ENCODE measurements at places on chromosomes 11 and 22.

DNA sequence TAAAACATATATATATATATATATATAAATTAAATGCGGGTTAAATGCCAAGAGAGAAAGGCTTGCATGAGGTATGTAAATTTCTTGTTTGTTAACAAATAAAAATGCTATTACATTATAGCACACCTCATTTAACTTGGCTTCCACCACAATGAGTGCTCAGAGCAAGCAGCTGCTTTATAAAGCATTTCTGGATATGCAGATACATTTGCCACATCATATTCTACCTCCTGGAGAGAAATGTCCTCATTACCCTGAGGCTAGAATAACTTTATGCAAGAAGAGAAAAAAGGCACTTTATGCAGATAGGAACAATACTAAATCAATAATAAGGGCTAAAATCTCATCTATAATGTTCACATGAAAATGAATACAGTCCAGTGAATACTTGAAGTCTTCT lies 181.7 kb upstream of the CCDC90B start:
- no peaks in the 10 kb centered on the region for H3K4me1 ChIP-seq
- H3K27ac ChIP-seq: no peak overlapping the region
- no peak for DNase-seq
- no peak overlapping the region for H3K4me3 ChIP-seq
- H3K36me3 ChIP-seq: no peaks in the 10 kb centered on the region

- no peaks in the 10 kb centered on the region for H3K4me1 ChIP-seq
- no peak overlapping the region for H3K4me3 ChIP-seq
- H3K27ac ChIP-seq: no peak overlapping the region
- DNase-seq: no peak
- no peaks in the 10 kb centered on the region for H3K36me3 ChIP-seq
- H3K27me3 ChIP-seq: no peaks in the 10 kb centered on the region
Measured at GRCh38 chr11:88623531-88623930, 286.0 kb upstream of the CTSC start.

DNA sequence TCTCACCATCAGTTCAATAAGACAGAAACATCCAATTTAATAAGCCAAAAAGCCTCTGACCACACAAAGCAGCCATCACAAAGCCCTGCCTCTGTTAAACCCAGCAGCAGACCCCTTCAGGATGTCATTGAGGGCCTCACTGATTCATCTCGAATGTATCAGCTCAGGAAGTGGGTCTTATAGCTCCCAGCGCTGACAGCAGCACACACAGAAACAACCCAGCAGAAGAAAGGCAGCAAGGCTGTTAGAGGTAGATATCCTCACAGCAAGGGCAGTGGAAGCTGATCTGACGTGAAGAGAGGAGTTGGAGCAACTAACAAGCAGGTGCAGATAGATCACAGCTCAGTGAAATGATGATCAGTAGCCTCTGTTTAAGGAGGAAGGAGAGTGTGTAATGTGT lies 86.2 kb upstream of the NCAM1 start:
- H3K27me3 ChIP-seq: no peaks in the 10 kb centered on the region
- no peak overlapping the region for H3K27ac ChIP-seq
- H3K4me1 ChIP-seq: no peaks in the 10 kb centered on the region
- DNase-seq: no peak

DNA sequence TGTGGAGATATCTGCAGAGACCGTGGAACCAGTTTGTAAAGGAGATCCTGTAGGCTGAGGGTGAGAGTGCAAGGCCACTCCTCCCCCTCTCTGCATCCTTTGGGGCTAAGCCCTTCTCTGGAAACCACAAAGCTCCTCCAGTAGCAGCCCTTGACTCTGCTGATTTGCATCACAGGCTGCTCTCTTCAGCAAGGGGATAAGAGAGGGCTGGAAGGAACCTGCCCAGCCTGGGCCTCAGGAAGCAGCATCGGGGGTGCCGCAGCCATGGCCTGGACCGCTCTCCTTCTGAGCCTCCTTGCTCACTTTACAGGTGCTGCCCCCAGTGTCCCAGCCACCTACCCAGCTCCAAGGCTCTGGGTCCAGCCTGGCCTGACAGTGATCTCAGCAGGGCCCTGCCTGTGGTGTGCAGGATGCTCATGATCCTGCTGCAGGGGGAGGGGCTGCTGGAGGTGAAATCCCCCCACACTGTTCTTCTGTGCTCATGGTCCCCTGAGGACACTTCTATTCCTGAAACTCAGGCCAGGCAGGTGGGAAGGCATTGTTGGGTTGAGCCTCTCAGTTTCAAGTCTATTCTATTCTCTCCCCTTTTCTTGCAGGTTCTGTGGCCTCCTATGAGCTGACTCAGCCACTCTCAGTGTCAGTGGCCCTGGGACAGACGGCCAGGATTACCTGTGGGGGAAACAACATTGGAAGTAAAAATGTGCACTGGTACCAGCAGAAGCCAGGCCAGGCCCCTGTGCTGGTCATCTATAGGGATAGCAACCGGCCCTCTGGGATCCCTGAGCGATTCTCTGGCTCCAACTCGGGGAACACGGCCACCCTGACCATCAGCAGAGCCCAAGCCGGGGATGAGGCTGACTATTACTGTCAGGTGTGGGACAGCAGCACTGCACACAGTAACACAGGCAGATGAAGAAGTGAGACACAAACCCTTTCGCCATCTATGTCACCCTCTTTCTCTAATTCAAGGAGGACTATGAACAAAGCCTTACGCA lies 68.5 kb upstream of the IGLL5 start:
- no peak overlapping the region for H3K27ac ChIP-seq
- H3K36me3 ChIP-seq: no peaks in the 10 kb centered on the region
- H3K4me3 ChIP-seq: no peak overlapping the region
- no peaks in the 10 kb centered on the region for H3K27me3 ChIP-seq

GRCh38 chr11:36116161-36116560 lies 172.3 kb downstream of the LDLRAD3 start:
- H3K27ac ChIP-seq: no peak overlapping the region
- DNase-seq: no peak
- H3K4me3 ChIP-seq: no peak overlapping the region
- no peaks in the 10 kb centered on the region for H3K4me1 ChIP-seq
- no peaks in the 10 kb centered on the region for H3K27me3 ChIP-seq
- H3K36me3 ChIP-seq: no peaks in the 10 kb centered on the region

DNA sequence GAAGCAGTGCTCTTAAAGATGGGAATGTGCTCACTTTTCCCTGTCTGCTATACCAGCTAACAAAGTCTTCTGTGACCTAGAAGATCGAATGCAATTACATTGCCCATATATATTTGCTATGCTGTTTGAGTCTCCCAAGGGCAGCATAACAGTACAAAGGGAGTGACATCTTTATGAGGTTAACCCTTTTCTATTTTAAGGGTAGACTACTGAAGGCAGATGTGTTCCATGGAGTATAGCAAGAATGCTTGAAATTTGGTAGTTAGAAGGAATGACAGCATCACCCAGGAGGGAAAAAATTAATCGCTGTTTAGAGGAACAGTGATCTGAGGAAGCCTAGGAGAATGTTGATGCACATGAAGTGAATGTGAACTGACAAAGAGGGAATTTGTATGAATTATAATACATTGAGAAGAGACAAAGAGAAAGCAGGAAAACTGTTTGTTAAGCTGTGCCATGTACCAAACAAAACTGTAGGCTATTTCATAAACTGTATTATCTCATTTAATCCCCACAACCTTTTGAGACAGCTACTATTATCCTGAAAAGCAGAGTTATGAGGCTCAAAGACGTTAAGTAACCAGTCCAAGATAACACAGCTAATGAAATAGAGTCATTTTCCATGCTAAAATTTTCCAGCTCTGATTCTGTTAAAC lies 13.0 kb downstream of the MAML2 start:
- peak overlapping the region; percentile 6 for H3K27ac ChIP-seq
- H3K4me3 ChIP-seq: no peak overlapping the region
- no peak for DNase-seq
- peaks cover 44% of the 10 kb centered on the region for H3K4me1 ChIP-seq
- no peaks in the 10 kb centered on the region for H3K36me3 ChIP-seq
- H3K27me3 ChIP-seq: no peaks in the 10 kb centered on the region

GRCh38 chr11:118325283-118325682 lies 17.2 kb downstream of the CD3D start:
- no peak overlapping the region for H3K27ac ChIP-seq
- no peak for DNase-seq
- H3K4me3 ChIP-seq: no peak overlapping the region
- H3K4me1 ChIP-seq: no peaks in the 10 kb centered on the region

DNA sequence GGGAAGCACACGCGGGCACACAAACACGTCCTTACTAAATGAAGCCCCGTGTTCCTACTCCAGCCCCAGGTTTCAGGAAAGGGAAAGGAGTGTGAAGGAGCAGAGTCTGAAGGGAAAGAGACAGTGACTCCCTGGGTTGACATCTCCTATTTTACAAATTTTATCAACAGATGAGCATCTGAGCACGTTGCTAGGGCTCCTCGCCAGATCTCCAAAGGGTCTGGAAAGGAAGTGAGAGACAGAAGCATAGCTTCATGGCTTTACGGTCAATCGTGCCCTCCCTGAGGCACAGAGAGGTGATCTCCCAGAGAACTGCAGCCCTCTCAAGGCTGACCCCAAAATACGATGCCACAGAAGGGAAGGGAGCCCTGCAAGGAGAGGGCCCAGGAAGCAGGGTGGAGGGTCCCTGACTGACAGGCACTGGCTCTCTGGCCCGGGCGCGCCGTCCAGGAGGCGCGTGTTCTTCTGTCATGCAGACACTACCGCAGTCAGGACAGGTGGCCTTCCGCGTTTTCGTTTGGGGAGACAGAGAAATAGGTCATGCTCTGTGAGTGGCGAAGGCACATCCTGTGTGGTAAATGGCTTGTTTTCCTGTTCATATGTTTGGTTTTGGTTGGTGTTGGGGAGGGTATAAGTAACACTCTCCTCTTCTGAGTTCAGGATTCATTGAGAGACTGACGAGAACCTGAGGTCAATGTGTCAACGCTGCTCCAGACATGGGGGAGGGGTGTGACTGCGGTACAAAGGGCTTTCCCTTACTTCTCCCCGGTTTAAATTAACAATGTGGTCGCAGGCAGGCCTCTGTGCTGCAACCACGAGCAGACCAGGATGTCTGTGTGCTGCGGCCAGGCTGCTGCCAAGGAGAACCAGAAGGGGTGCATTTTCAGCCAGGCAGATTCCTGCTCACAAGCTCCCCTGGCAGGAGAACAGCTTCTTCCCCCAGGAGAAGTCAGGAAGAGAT lies 813.3 kb downstream of the OPCML start:
- H3K27me3 ChIP-seq: no peaks in the 10 kb centered on the region
- no peak for DNase-seq
- H3K27ac ChIP-seq: no peak overlapping the region

- no peak overlapping the region for H3K4me3 ChIP-seq
- no peak for DNase-seq
- no peaks in the 10 kb centered on the region for H3K4me1 ChIP-seq
Measured at GRCh38 chr11:14625586-14626205, 17.9 kb upstream of the PDE3B start.

GRCh38 chr11:109384873-109385272 lies 37.1 kb upstream of the C11orf87 start:
- no peak overlapping the region for H3K27ac ChIP-seq
- H3K4me3 ChIP-seq: no peak overlapping the region
- DNase-seq: no peak
- no peaks in the 10 kb centered on the region for H3K36me3 ChIP-seq

DNA sequence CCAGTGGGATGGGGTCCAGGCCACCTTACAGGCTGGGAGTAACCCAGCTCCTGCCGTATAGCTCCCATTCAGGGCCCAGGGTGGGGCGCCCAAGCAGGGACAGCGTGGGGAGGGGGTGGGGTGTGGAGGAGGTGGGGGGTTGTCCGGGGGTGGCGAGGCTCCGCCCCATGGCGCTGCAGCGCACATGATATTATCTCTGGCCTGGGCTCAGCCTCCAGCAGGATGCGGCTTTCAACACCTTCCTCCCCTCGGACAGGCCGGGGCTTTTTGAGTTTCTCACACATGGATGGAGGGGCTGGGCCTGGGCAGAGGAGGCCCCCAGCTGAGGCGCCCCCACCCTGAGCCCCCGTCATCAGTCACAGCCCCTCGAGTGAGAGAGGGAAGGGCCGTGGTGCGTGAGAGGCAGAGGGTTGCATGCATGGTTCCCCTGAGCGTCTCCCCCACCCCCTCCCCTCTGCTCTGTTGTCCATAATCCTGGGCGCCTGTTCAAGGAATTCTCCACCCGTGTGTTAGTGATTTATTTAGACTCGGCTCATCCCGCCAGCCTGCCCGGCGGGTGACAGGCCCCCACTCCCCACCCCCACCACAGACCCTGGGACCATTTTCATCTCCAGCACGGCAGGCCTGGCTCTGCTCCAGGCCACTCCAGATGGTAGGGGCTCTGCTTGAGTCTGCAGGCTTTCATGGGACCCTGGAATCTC lies 44.9 kb downstream of the WNT11 start:
- H3K4me1 ChIP-seq: peaks cover 4% of the 10 kb centered on the region
- no peaks in the 10 kb centered on the region for H3K27me3 ChIP-seq
- DNase-seq: no peak
- no peak overlapping the region for H3K4me3 ChIP-seq
- H3K36me3 ChIP-seq: no peaks in the 10 kb centered on the region
- H3K27ac ChIP-seq: no peak overlapping the region

- H3K4me1 ChIP-seq: no peaks in the 10 kb centered on the region
- H3K27me3 ChIP-seq: no peaks in the 10 kb centered on the region
- no peak overlapping the region for H3K27ac ChIP-seq
- no peak for DNase-seq
- no peaks in the 10 kb centered on the region for H3K36me3 ChIP-seq
- no peak overlapping the region for H3K4me3 ChIP-seq
Measured at GRCh38 chr11:2466869-2467694, 22.3 kb downstream of the KCNQ1 start.

GRCh38 chr11:72378704-72379383 lies 55.5 kb downstream of the CLPB start:
- H3K27ac ChIP-seq: peak overlapping the region; percentile 1
- H3K36me3 ChIP-seq: no peaks in the 10 kb centered on the region
- H3K4me1 ChIP-seq: peaks cover 29% of the 10 kb centered on the region
- no peaks in the 10 kb centered on the region for H3K27me3 ChIP-seq
- peak; percentile 22 for DNase-seq

- no peaks in the 10 kb centered on the region for H3K4me1 ChIP-seq
- H3K36me3 ChIP-seq: peaks cover 3% of the 10 kb centered on the region
- no peak for DNase-seq
- H3K4me3 ChIP-seq: no peak overlapping the region
Measured at GRCh38 chr11:94418123-94418765, 17.0 kb upstream of the GPR83 start.

DNA sequence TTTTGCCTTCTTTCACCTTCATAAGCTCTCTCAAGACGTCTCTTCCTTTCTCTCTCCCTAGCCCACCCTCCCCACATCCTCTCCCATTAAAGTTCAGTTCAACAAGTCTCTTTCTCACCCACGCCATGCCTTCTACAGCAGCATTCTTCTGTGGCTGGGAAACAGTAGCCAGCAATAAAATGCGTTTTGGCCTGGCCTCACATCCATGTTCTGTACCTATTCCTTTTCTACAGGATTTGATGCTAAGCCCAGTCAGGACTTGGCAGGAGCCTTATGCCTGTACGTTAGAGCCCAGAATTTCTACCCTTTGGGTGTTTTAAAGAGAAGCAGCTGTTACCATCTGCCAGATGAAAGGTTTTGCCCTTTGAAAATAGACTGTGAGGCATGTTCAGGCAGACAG lies 7.1 kb upstream of the CD44 start:
- no peak overlapping the region for H3K27ac ChIP-seq
- H3K4me1 ChIP-seq: no peaks in the 10 kb centered on the region
- H3K27me3 ChIP-seq: no peaks in the 10 kb centered on the region
- no peak overlapping the region for H3K4me3 ChIP-seq

GRCh38 chr11:73209892-73210291 lies 8.2 kb upstream of the P2RY2 start:
- no peak for DNase-seq
- H3K27ac ChIP-seq: no peak overlapping the region
- H3K4me3 ChIP-seq: no peak overlapping the region
- peaks cover 10% of the 10 kb centered on the region for H3K4me1 ChIP-seq

- H3K27me3 ChIP-seq: no peaks in the 10 kb centered on the region
- no peak overlapping the region for H3K27ac ChIP-seq
- H3K4me3 ChIP-seq: no peak overlapping the region
- H3K4me1 ChIP-seq: peaks cover 10% of the 10 kb centered on the region
- no peaks in the 10 kb centered on the region for H3K36me3 ChIP-seq
- no peak for DNase-seq
Measured at GRCh38 chr22:19181786-19182471, 3.4 kb upstream of the SLC25A1 start.
